ENCODE measurements at places on chromosomes 3 and 15.

- no peak for DNase-seq
These were observed 24.2 kb upstream of the CAPN3 start for GRCh38 chr15:42335074-42335473.

GRCh38 chr15:59266028-59266427 lies 59.4 kb downstream of the LDHAL6B start:
- DNase-seq = no peak

DNA sequence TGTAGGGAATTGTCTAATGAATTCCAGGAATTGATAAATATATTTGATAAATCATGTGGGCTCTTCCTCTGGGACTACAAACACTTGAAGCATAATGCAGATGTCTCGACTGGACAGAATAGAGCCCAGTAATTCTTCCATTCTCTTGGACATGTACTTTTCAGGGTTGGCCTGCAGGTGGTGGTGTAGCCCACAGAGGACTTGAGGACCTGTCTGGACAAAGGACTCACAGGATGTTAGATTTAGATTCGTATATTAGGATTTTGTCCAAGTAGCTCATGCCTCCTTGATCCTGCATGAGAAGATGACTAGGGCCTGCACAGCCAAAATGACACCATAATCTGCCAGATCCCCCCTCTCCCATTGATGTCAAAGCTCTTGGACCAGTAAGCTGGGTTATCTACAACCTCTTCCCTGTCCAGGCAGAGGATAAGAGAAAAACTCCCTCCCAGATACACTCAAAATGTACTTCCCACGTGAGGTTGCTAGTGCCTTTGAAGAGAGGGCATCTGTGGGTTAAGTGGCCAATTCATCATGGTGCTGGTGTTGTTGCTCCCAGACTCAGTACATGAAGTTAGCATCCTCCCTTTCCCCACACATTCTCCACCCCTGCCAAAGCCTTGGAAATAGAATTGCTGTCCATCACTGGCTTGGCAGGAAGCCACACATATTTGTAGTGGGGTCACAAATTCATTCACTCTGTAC lies 88.6 kb upstream of the ZNF280D start:
- peak; percentile 57 for DNase-seq

DNA sequence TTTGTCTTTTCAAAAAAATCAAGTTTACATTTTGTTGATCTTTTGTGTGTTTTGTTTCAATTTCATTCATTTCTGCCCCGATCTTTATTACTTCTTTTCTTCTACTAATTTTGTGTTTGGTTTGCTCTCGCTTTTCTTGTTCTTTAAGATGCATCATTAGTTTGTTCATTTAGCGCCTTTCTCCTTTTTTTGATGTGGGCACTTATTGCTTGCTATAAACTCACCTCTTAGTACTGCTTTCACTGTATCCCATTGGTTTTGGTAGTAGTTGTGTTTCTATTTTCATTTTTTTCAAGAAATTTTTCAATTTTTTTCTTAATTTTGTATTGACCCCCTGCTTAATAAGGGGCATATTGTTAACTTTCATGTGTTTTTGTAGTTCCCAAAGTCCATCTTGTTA lies 34.4 kb downstream of the PRKCI start:
- no peak for DNase-seq

DNA sequence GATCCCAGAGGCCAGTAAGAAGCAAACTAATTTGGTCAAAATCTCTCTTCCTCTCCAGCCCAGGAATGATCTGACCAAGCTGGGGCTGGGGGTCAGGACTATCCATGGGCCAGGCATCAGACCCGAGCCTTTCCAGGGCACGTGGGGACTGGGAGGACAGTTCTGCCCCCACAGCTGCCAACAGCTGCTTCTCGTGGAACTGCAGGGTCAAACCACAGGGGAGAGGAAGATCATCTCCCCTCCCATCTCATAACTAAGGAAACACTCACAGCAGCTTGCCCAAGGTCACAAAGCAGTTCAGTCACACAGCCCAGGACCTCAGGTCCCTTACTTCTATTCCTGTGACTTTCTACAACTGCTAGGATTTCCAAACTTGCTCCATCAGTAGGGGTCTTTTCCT lies 47.1 kb downstream of the DAPK2 start:
- DNase-seq = no peak

DNA sequence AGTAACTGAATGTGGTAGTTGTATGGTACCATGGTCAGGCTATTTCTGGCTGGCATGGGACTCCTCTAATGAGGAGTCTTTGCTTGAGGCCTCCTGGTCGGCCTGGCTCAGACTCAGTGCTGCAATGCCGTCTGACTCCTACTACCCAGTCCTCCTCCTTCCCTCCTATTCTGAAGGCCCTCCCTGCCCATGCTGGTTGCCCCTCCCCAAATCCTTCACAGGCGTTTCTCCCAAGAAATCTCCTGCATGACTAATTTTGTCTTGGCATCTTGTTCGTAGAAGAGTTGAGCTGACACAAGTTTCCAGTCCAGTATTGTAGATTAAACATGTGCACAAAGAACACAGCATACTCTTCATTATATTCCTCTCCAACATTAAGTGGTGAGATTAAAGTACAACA lies 115.5 kb downstream of the NFKBIZ start:
- no peak for DNase-seq

DNA sequence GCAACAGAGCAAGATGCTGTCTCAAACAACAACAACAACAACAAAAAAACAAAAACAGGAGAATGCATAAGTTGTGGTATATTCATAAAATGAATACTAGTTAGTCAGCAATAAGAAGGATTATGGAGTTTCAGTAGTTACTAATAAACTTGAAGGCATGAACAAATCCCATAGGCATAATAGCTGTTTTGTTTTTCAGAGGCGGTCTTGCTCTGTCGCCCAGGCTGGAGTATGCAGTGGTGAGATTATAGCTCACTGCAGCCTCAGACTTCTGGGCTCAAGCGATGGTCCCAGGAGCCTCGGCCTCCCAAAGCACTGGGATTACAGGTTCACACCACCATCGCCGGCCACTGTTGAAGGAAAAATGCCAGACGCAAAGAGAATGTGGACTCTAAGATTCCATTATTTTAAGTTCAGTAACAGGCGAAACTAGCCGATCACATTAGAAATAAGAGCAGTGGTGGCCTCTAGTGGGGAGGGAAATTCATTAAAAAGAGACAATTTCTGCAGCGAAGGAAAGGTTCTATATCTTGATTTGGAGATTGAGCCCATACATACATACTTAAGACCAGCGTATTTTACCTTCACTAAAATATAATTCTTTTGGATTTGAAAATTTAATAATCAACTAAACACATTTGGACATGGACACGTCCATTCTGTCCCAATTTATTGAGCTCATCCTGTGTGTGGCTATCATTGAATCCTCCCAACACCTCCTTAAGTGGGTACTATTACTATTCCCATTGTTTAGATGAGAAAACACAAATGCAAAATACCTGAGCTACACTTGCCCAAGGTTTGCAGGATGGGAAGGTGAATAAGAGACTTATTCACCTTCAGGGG lies 27.4 kb upstream of the HDAC11 start:
- peak; percentile 27 for DNase-seq

GRCh38 chr3:31035681-31036080 lies 141.2 kb upstream of the GADL1 start:
- DNase-seq = no peak

GRCh38 chr3:131553495-131554247 lies 50.9 kb upstream of the MRPL3 start:
- no peak for DNase-seq

DNA sequence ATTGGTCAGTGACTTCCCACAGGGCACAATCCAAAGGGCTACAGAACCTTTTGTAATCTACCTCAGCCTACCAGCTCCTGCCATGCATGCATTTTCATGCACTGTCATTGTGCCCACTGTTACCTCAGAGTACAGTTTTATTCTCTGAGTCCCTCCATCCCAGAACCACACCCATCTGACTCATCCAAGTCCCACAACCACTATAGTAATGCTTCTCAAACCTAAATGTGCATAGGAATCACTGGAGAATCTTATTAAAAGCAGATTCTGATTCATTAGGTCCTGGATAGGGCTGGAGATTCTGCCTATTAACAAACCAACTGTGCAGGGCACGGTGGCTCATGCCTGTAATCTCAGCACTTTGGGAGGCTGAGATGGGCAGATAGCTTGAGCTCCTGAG lies 3.7 kb upstream of the B3GALNT1 start:
- DNase-seq = no peak

DNA sequence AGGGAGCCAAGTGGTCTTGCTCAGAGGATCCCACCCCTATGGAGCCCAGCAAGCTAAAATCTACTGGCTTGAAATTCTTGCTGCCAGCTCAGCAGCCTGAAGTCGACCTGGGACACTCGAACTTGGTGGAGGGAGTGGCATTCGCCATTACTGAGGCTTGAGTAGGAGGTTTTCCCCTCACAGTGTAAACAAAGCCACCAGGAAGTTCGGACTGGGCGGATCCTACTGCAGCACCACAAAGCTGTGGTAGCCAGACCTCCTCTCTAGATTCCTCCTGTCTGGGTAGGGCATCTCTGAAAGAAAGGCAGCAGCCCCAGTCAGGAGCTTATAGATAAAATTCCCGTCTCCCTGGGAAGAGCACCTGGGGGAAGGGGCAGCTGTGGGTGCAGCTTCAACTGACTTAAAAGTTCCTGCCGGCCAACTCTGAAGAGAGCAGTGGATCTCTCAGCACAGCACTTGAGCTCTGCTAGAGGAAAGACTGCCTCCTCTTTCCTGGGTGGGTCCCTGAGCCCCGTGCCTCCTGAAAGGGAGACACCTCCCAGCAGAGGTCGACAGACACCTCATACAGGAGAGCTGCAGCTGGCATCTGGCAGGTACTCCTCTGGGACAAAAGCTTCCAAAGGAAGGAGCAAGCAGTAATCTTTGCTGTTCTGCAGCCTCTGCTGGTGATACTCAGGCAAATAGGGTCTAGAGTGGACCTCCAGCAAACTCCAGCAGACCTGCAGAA lies 576.3 kb upstream of the NECTIN3 start:
- DNase-seq = no peak

- no peak for DNase-seq
These were observed 344.7 kb downstream of the NEK10 start for GRCh38 chr3:27024493-27024892.

GRCh38 chr3:23659840-23660430 lies 145.8 kb upstream of the UBE2E1 start:
- no peak for DNase-seq

- DNase-seq = no peak
These were observed 100.6 kb upstream of the ATP11B start for GRCh38 chr3:182692695-182693094.

- DNase-seq = no peak
These were observed 21.2 kb upstream of the IL16 start for GRCh38 chr15:81175496-81175895.

GRCh38 chr3:51559411-51559888 lies 20.9 kb downstream of the RAD54L2 start:
- no peak for DNase-seq

DNA sequence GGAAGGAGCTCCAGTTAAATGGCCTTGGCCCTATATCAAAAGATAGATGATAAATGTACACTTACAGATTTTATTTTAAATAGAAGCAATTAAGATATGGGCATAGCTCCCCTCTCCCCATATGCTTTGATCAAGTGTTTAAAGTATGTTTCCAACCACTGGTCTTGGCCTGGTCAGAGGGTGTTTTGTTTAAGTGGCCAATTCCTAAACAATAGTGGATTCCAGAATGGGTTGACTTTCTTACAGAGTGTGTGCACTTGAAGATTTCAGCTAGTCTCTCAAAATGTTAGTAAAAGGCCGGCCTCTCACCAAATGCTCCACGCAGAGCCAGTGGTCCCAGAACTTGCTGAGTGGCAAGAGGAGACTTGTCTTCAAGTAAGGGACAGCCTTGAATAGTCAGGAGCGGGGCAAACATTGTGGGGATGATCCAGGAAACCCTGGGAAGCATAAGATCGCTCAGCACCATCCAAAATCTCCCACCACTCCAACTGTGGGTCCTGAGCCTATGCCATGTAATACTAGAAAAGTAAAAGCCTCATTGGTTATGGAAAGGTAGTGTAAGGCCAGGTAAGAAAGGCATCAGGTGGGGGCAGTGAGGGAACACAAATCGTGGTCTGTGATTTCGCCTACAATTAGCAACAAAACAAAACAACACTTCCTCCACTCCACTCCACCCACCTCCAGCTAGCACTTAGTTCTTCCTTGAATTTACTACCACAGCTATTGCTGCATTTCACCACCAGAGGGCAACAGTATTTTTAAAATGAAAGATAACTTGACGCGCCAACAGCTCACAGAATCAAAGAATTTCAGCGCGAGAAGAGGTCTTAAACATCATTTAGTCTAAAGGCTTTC lies 4.8 kb downstream of the RARRES1 start:
- peak; percentile 42 for DNase-seq

DNA sequence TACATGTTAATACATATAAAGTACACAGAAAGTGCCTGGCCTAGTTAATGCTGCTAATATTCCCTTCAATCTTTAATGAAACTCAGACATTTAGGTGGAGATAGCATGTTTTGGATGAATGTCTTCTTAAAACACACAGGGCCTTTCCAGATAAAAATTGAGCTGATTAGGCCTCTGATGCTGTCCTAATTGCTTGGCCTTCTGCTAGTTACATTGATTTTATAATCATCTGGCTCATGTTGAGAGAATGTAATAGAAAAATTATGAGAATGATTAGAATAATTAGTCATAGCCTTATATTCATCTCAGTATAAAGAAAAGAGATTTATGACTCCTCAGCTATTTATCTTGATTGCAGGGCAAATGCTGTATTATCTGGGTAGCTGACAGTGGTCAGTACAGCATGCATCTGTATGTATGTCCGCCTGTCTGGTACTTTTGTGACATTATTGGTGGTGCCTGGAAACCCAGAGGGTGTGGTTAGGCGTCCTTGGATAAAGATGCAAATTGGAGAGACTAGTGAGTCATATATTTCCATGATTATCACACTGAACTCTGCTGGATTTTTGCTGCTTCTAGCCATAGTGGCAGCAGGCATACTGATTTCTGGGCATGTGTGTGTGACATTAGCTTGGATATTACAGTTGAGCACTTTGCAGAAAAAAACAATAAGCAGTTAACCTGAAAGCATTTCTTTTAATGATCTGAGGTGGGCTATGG lies 120.8 kb downstream of the FEZF2 start:
- no peak for DNase-seq

- DNase-seq = no peak
These were observed 87.7 kb downstream of the LINGO1 start for GRCh38 chr15:77545058-77545457.

GRCh38 chr3:36729204-36730056 lies 34.9 kb downstream of the DCLK3 start:
- DNase-seq = peak; percentile 23

- DNase-seq = no peak
These were observed 31.3 kb upstream of the SPTBN5 start for GRCh38 chr15:41925086-41925608.

DNA sequence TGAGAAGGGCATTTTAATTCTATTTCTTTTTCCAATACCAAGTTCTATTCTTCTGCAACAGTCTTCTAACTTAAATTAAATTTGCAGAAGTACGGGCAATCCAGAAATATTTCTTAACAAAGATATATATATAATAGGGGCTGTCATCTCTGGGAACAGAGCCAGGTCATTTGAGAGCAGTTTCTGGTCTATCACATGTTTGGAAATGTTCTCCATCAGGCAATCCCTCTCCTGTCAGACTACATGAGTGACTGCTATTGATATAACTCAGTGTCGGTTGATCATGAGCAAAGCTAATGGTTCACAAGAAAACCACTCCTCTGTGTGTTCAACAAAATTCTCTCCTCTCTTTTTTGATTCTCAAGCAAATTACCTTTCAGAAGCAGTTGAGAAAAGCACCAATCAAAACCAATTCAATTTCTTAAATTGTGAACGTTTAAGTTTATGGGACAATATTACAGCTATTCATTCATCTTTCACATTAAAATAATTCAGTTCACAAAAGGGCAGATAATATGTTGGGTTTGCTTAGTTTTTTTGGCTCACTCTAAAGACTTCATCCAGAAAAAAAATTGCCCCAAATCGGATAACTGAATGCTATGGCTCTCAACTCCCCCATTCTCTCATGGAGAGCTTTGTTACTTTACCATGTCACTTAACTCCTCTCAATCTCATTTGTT lies 152.9 kb upstream of the TGFBR2 start:
- no peak for DNase-seq

Measured in glomerular endothelial cell (primary cell).